ENCODE measurements at places on chromosomes 12 and 14.

DNA sequence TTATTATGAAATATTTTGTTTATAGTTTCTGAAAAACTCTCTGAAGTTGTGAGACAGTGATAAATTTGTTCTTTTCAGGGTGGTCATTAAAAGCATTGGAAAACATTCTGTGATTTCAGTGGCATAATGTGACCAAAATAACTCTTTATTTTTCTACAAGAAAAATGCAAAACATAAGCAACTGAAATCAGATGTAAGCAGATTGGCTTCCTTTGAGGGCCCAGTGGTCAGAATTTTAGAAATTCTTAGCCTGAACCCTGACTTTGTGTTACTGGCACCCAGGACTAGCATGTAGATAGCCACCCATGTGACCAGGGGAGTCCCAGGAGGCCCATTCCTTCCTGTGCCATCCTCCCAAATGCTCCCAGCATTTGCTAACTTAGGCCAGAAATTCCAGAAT lies 145.6 kb upstream of the SLC38A2 start:
- DNase-seq, result no peak

DNA sequence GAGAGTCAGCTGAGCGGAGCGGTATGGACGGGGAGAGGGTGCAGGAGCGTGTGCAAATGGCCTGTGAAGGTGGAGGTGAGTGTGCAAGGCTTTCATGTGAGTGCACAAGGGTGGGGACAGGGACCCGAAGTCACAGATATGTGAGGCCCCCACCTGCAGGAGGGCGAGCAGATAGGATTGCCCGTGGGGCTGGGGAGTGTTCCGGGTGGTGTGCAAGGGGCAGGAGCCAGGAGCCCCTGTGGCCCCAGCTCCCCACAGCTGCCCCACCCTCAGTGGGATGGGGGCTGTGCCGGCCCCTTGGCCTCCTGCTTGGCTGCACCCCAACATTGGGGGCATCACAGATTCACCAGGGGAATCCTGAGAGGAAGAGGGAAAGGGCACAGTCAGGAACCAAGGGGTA lies 5.5 kb upstream of the ZNF384 start:
- no peak for DNase-seq

- DNase-seq, result no peak
Observed at GRCh38 chr14:44828023-44828422, 133.7 kb downstream of the KLHL28 start.

- DNase-seq, result peak; percentile 74
Observed at GRCh38 chr12:110498984-110499706, 2.8 kb downstream of the VPS29 start.

- DNase-seq, result no peak
Observed at GRCh38 chr14:55582746-55583145, 2.7 kb downstream of the KTN1 start.

- DNase-seq, result no peak
Observed at GRCh38 chr14:104394409-104394851, 185.1 kb upstream of the C14orf180 start.

DNA sequence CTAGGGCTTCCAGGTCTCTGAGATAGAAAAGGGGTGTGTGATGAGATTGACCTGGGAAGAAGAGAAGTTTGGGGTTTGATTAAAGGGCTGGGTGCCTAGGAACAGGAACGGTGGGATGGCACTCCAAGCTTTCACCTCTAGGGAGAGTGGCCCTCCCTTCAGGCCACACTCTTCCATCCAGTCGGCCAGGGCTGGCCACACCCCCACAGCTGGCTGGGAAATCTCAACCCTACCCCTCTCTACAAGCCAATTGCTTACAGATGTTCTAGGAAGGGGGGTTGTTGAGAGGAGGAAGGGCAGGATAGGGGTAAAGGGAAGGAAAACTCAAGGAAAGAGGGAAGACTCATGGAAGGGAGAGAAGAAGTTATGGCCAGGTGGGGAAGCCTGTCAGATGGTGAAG lies 6.6 kb upstream of the ITGA5 start:
- DNase-seq, result no peak

GRCh38 chr12:402029-402389 lies 565 bp downstream of the CCDC77 start:
- peak; percentile 47 for DNase-seq

DNA sequence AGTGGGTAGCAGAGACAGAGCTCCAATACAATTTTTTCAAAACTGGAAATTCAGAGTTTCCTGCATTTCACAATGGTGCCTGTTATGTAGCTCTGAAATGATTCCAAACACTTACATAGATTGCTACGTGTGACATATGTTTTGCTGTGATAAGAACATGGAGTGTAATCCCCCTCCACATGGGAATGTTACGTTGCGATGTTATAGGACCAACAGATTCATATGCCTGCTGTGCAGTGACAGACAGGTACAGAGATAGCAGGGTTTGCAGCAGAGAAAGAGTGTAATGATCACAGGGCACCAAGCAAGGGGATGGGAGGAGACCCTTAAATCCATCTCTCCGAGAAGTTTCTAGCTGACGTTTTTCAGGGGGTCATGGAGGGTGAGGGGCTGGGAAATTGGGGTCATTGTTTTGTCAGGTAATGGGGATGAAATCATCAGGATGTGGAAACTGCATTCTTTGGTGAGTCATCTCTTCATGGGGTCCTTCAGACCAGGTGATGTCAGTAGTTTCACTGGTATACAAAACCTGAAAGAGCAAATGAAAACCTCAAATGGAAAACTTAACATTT lies 76.6 kb upstream of the OSBPL8 start:
- DNase-seq, result peak; percentile 89

DNA sequence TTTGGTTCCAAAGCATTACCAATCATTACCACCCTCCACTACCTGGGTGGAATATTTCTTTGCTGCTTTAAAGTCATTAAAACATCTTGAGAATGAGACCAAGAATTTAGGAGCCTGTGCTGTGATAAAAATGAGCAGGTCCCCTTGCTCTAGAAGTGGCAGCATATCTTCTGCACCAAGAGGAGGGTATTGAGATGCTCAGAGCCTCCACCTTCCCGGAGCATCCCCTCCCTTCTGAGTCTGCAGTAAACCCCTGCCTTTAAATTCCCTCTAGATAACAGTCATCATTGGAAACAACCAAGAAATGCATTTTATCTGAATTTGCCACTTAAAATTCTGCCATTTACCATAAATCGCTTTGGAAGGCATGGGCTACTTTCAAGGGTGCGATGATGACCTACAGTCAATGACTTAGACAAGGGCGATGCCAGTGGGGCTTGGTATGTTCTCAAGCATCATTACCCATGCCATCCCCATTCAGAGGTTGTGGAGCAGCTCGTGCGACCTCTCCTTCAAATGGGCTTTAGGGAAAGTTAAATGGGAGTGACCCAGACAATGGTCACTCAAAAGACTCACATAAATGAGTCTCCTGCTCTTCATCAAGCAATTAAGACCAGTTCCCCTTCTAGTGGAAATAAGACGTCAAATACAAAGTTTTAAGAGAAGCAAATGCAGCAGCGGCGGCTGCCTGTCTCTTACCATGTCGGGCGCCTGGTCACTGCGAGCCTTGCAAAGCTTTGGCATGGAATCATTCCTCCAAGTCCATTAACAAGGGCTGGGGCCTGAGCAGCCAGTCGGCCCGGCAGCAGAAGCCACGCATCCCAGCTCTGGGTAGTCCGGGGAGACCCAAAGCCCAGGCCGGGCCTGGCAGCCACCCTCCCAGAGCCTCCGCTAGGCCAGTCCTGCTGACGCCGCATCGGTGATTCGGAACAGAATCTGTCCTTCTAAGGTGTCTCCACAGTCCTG lies 334.5 kb downstream of the TMEM121 start:
- DNase-seq, result no peak
